ENCODE measurements at places on chromosomes 16 and 17. TPM values are rescaled to one million over a fixed set of nuclear protein-coding genes. Genes with fewer than 3 reads are reported as not detected.

Gene MARVELD3
- total RNA-seq: 6.5 TPM

Gene KRTAP1-1
- not detected for total RNA-seq

Gene KRTAP9-8
- total RNA-seq: not detected

DNA sequence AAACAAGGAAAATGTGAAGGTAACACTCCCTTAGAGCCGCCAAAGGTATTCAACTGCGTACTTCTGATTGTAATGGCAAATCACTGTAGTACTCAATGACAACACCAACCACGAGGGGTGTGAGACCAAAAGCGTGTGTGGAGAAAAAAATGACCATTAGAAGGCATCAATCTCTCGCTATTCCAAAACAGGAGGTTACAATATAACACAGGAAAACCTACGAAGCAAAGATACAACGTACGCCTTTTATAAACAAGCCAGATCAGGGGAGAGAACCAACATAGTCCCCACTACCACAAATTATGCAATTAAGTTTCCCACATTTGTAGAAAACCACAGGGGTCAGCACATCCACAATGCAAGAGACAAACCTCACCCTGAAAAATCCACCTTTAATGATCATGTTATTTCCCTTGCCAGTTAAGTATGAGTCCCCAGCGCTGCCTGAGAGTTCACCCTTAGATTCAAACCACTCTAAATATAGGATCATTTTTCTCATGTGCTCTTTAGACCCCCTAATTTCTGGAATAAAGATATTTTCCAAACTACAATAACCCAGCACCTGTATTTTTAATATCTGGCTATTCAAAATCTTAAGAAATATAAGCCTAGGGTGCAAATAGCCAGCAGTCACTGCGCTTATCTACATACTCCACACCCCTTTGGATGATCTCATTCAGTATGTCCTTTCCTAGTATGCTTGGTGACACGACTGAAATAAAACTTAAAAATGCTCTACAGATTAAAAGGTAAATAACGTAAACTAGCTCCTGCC, 12.4 kb downstream of the TEX14 start:
- H3K36me3 ChIP-seq: no peaks in the 10 kb centered on the region
- no peak overlapping the region for H3K27ac ChIP-seq
- no peaks in the 10 kb centered on the region for H3K27me3 ChIP-seq
- no peaks in the 10 kb centered on the region for H3K4me1 ChIP-seq
- H3K4me3 ChIP-seq: no peak overlapping the region
- no peak for DNase-seq

GRCh38 chr17:10117581-10118001, 80.8 kb downstream of the GAS7 start:
- peak overlapping the region; percentile 28 for H3K27ac ChIP-seq
- no peaks in the 10 kb centered on the region for H3K27me3 ChIP-seq
- peaks cover 49% of the 10 kb centered on the region for H3K4me1 ChIP-seq
- H3K36me3 ChIP-seq: no peaks in the 10 kb centered on the region
- no peak overlapping the region for H3K4me3 ChIP-seq
- DNase-seq: no peak

GRCh38 chr17:34261568-34262337, 6.7 kb downstream of the CCL2 start:
- no peak overlapping the region for H3K4me3 ChIP-seq
- no peaks in the 10 kb centered on the region for H3K4me1 ChIP-seq
- DNase-seq: no peak
- H3K27me3 ChIP-seq: no peaks in the 10 kb centered on the region

- H3K36me3 ChIP-seq: no peaks in the 10 kb centered on the region
- no peak for DNase-seq
These were observed 3.3 kb upstream of the KCTD11 start for GRCh38 chr17:7348478-7349242.

DNA sequence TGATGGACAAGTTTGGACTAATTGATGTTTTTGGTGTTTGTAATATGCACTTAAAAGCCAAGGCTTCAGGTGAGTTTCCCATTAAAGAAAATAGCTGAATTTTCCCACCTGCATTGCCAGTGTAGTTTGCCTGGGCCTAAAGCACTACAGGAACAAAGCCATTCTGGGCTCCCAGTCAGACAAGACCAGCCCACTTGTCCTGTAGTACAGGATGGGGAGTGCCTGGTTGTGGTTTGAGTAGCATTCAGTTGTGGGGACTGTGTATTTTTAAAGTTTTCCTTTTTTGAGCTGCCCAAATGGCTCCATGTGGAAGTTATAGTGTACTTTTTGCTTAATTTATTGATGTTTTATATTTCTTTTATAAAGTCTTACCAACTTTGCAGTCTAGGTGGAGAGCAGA, 91.7 kb downstream of the TANGO6 start:
- no peaks in the 10 kb centered on the region for H3K27me3 ChIP-seq
- H3K4me3 ChIP-seq: no peak overlapping the region
- no peak for DNase-seq
- no peaks in the 10 kb centered on the region for H3K36me3 ChIP-seq

- H3K4me1 ChIP-seq: peaks cover 8% of the 10 kb centered on the region
- no peak overlapping the region for H3K4me3 ChIP-seq
- H3K27ac ChIP-seq: no peak overlapping the region
- no peaks in the 10 kb centered on the region for H3K36me3 ChIP-seq
These were observed 8.5 kb upstream of the MED11 start for GRCh38 chr17:4722678-4723240.

DNA sequence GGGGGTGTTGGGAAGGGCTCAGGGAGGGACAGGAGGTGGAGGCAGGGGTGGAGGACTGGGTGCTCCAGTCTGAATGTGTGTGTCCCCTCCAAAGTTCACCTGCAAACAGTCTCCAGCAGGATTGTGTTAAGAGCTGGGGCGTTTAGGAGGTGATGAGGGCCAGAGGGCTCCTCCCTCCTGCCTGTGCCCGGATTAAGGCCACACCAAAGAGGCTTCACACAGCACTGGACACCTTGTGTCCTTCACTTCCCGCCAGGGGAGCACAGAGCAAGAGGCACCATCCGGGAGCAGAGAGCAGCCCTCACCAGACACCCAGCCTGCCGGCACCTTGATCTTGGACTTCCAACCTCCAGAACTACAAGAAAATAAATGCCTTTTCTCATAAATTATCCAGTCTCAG, 30.2 kb upstream of the ENPP7 start:
- no peaks in the 10 kb centered on the region for H3K4me1 ChIP-seq
- H3K27me3 ChIP-seq: peaks cover 61% of the 10 kb centered on the region
- H3K4me3 ChIP-seq: no peak overlapping the region
- no peaks in the 10 kb centered on the region for H3K36me3 ChIP-seq

GRCh38 chr17:18916816-18917500, 35.0 kb upstream of the SLC5A10 start:
- peaks cover 11% of the 10 kb centered on the region for H3K4me1 ChIP-seq
- DNase-seq: no peak
- H3K4me3 ChIP-seq: no peak overlapping the region
- H3K27me3 ChIP-seq: no peaks in the 10 kb centered on the region
- H3K36me3 ChIP-seq: peaks cover 5% of the 10 kb centered on the region

DNA sequence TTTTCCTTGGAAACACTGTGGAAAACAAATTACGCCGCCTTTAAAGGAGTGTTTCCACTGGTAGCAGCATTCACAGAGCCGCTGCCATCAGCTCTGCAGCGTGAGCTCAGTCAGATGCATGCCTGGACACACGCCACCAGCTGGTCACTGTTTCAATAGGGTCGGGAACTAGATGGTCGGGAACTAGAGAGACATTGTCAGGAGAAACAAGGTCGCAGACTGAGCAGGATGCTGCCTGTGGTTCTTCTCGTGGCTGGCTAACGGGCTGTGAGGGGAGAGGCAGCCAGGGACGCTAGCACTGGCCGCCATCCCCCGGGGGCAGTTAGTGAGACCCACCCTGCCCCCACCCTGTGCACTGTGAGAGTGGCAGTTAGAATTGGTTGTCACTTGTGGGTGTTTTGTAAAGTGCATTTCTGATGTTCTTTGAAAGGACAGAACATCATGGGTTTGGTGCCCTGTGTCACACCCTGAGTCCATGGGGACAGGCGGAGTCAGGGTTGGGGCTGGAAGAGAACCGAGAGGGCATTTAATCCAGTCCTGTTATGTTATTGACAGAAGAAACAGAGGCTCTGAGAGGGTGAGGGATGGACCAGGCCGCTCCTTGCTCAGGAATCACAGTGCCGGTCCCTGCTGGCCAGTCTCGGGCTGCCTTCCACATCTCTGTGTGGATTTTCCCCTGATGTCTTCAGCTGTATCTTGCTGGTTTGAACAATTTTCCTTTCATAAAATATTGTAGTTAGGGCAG, 86.3 kb downstream of the SPECC1 start:
- H3K4me3 ChIP-seq: no peak overlapping the region
- no peaks in the 10 kb centered on the region for H3K27me3 ChIP-seq
- peaks cover 44% of the 10 kb centered on the region for H3K4me1 ChIP-seq
- no peaks in the 10 kb centered on the region for H3K36me3 ChIP-seq
- peak overlapping the region; percentile 62 for H3K27ac ChIP-seq

- H3K4me3 ChIP-seq: no peak overlapping the region
- H3K4me1 ChIP-seq: peaks cover 8% of the 10 kb centered on the region
- H3K36me3 ChIP-seq: no peaks in the 10 kb centered on the region
- no peak overlapping the region for H3K27ac ChIP-seq
These were observed 6.7 kb downstream of the GPR142 start for GRCh38 chr17:74373838-74374606.

GRCh38 chr17:74525781-74526288, 5.4 kb downstream of the CD300LB start:
- H3K4me1 ChIP-seq: no peaks in the 10 kb centered on the region
- DNase-seq: no peak
- no peak overlapping the region for H3K27ac ChIP-seq
- H3K27me3 ChIP-seq: no peaks in the 10 kb centered on the region
- no peak overlapping the region for H3K4me3 ChIP-seq

Data from esophagus squamous epithelium (tissue), 5 donors.